Caco-2 (cell line): ENCODE measurements at places on chromosomes 12 and 14. TPM values are rescaled to one million over a fixed set of nuclear protein-coding genes. Genes with fewer than 3 reads are reported as not detected.

OR6J1 gene
- 0.16 and 0.18 TPM in 2 replicates for total RNA-seq

DNA sequence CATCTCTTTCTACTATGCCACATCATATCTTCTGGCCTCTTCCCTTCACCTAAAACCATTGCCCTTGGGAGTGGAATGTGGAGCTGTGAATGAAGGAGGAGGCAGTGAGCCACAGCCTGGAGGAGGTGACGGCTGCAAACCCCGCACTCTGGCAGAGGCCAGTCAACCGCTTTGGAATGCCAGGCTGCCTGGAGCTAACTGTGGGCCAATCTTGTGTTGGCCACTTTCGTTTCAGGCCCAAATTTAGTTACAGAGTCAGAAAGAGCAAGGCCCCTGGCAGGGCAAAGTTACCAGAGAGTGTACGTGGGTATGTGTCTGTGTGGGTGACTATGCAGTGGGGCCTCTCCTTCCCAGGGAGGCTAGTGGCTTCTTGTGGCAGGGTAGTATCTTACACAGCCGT lies 40.1 kb downstream of the CACNA1C start:
- H3K4me3 ChIP-seq: no peak overlapping the region
- no peaks in the 10 kb centered on the region for H3K27me3 ChIP-seq
- H3K4me1 ChIP-seq: no peaks in the 10 kb centered on the region

LALBA gene
- total RNA-seq: not detected in 2 replicates

GRCh38 chr12:59650588-59651228 lies 54.9 kb downstream of the SLC16A7 start:
- no peaks in the 10 kb centered on the region for H3K36me3 ChIP-seq
- H3K4me3 ChIP-seq: no peak overlapping the region
- DNase-seq: no peak
- H3K27me3 ChIP-seq: no peaks in the 10 kb centered on the region

- no peaks in the 10 kb centered on the region for H3K36me3 ChIP-seq
- H3K27ac ChIP-seq: no peak overlapping the region
- H3K27me3 ChIP-seq: no peaks in the 10 kb centered on the region
- DNase-seq: no peak
- no peak overlapping the region for H3K4me3 ChIP-seq
Observed at GRCh38 chr12:118013283-118013682, 3.2 kb upstream of the RFC5 start.

- H3K4me3 ChIP-seq: no peak overlapping the region
- peak overlapping the region; percentile 46 for H3K27ac ChIP-seq
- no peaks in the 10 kb centered on the region for H3K27me3 ChIP-seq
- H3K4me1 ChIP-seq: peaks cover 22% of the 10 kb centered on the region
Observed at GRCh38 chr12:110234755-110235154, 46.3 kb upstream of the ATP2A2 start.

RIMKLB gene
- 3.3 and 3.6 TPM in 2 replicates for total RNA-seq

DNA sequence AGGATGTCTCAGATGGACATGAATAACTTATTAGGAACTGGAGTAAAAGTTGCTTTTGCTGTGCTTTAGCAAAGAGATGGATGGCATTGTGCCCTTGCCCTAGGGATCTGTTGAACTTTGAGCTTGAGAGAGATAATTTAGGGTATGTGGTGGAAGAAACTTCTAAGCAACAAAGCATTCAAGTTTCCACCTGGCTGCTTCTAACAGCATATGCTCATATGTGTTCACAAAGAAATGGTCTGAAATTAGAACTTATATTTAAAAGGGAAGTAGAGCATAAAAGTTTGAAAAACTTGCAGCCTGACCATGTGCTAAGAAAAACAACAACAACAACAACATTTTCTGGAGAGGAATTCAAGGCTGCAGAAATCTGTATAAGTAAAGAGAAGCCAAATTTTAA lies 7.9 kb upstream of the CPSF6 start:
- no peak for DNase-seq
- H3K4me1 ChIP-seq: no peaks in the 10 kb centered on the region
- H3K4me3 ChIP-seq: no peak overlapping the region

SLC6A13 gene
- 1.0 and 1.3 TPM in 2 replicates for total RNA-seq

VRTN gene
- 1.7 and 1.8 TPM in 2 replicates for total RNA-seq

- no peaks in the 10 kb centered on the region for H3K4me1 ChIP-seq
- H3K36me3 ChIP-seq: no peaks in the 10 kb centered on the region
- H3K27ac ChIP-seq: no peak overlapping the region
- H3K4me3 ChIP-seq: no peak overlapping the region
- no peaks in the 10 kb centered on the region for H3K27me3 ChIP-seq
Observed at GRCh38 chr12:120922279-120922678, 18.1 kb upstream of the SPPL3 start.

DNA sequence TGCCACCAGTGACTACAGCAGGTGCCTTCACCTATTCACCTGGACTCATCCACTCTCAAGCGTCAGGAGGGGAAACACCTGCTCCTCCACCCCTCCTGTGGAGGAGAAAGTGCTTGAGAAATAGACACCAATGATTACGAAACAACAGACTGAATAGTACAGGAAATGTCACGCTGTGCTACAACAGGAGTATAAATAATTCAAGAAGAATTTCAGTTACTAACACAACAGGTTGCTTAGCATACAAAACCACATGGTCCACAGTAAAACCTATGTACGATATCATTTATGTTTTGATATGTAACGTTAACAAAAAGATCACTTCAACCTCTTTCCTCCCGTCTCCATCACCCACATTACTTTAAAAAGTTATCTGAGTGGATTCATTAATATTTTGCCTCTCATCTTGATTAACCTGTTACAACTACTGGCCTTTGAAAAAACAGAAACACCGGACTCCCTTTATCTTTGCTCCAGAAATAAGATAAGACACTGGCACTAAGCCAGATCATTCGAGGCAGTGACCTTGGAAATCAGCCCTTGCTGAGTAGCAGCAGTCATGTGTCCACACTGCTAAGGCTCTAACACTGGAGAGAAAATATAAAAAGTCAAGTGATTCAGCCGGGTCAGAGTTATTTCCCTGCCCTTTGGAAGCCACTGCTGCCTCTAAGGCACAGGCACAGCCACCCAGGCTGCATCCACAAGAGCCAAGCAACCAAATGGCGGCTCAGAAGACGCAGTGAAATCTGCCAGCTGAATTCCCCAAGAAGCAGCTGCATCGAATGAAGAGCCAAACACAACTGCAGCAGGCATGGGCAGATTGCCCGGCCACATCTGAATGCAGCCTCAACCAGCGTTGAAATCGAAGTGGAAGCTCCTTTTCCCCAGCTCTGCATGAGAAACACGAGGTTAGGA lies 40.9 kb downstream of the NT5DC3 start:
- no peak overlapping the region for H3K4me3 ChIP-seq
- H3K27ac ChIP-seq: no peak overlapping the region
- DNase-seq: no peak
- peaks cover 15% of the 10 kb centered on the region for H3K4me1 ChIP-seq

DNA sequence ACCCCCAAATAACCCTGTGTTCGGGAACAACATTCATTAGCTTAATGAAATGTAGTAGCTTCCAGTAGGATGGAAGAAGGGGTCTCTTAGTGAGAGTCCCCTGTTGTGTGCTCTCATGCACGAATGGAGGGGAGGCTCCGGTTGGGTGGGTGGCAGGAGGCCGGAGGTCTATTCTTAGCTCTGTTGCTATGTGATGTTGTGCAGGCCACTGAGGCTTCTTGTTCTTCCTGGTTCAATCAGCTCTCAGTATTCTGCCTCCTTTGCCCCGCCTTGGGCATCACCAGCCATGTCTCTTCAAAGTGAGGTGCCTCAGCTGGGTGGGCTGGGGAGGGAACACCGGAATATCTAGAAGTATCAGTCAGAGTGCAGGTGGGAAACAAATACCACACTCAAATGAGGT lies 50.8 kb downstream of the KCNA1 start:
- H3K4me1 ChIP-seq: peaks cover 13% of the 10 kb centered on the region
- H3K4me3 ChIP-seq: no peak overlapping the region
- no peak for DNase-seq
- H3K27me3 ChIP-seq: peaks cover 5% of the 10 kb centered on the region; the same call in 1 of the 2 replicates
- H3K36me3 ChIP-seq: no peaks in the 10 kb centered on the region
- H3K27ac ChIP-seq: no peak overlapping the region

- H3K27me3 ChIP-seq: no peaks in the 10 kb centered on the region
- H3K27ac ChIP-seq: no peak overlapping the region
- H3K4me3 ChIP-seq: no peak overlapping the region
- no peak for DNase-seq
- no peaks in the 10 kb centered on the region; the same call in 1 of the 2 replicates for H3K4me1 ChIP-seq
Observed at GRCh38 chr14:37369425-37369824, 171.7 kb downstream of the MIPOL1 start.

DNA sequence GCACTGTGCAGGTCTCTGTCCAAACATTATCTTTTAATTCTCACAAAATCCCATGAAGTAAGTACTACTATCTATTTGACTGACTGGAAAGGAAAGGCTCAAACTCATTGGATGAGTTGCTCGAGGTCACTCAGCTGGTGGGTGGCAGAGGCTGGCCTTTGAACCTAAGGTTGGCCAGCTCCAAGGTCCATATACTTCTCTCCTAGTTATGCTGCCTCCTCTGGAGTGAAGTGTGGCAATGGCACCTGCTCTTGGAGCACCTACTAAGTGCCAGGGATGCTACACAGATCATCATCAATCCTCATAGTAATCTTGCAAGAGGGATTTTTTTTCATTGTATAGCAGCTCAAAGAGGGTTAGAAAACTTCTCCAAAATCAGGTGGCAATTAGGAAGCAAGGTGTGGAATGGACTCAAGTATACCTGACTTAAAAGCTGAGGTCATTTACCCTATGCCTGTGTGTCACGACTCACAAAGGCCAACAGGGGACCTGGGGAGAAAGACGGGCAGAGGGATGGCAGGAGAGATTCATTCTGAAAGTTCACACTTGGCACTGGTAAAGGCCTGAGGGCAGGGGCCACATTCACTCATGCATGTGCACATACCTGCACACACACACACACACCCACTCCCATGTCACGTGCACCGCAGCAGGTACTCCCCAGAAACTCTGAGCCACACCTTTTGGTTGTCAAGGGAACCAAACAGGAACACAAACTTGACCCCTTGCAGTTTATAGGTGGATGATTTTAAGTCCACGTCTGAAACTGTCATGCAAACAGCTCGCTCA lies 146.4 kb downstream of the FOXN3 start:
- no peaks in the 10 kb centered on the region for H3K4me1 ChIP-seq
- no peaks in the 10 kb centered on the region for H3K36me3 ChIP-seq
- no peak for DNase-seq
- no peaks in the 10 kb centered on the region for H3K27me3 ChIP-seq
- H3K4me3 ChIP-seq: no peak overlapping the region
- H3K27ac ChIP-seq: no peak overlapping the region

DNA sequence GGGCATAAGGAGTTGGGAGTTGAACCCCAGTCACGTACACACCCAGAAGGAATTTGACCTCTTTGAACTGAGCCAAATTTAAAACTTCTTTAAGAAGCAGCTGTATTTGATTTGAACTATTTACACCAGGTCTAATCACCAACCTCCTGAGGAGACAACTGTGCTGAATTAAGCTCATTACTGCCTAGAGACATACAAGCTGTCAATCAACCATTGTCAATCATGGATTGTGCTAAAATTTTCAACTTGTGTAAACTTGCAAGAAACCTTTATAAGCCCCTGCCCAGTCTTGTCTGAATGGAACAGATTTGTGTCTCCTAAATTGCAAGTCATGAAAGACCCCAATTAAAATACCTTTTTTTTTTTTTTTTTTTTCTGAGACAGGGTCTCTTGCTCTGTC lies 44.3 kb upstream of the RESF1 start:
- no peaks in the 10 kb centered on the region for H3K4me1 ChIP-seq
- H3K27ac ChIP-seq: no peak overlapping the region
- H3K36me3 ChIP-seq: no peaks in the 10 kb centered on the region
- H3K4me3 ChIP-seq: no peak overlapping the region
- no peak for DNase-seq

DNA sequence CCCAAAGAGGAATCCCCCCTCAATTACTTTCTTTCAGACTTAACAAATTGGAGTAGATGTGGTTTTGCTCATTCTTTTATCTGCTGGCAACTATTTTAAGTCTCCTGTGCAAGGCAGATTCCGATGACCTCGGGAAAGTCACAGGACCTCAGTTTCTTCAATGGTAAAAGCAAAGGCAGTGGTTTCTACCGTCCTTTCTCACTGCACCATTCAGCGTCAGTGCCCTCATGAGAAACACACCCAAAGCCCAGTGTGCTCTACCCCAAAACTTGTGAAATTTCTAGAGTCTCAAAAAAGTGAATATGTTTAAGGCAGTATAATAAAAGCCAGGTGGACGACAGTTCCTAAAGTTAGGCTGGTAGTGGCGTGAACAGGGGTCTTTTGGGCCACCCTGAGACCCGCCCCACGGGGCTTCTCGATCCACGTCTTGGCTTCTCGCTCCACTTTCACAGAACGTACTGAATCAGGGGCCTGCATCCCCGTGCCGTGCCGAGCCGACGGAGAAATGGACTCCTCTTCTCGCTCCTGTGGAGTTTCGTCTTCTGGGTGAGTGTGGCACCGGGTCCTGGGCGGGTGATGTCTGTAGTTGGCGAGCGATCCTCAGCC lies 1.3 kb upstream of the ARHGAP5 start:
- H3K27ac ChIP-seq: peak overlapping the region; percentile 77
- H3K4me3 ChIP-seq: peak overlapping the region; percentile 72
- DNase-seq: no peak
- H3K4me1 ChIP-seq: peaks cover 29% of the 10 kb centered on the region
- H3K36me3 ChIP-seq: no peaks in the 10 kb centered on the region

IAPP gene
- total RNA-seq: not detected in 2 replicates

DNA sequence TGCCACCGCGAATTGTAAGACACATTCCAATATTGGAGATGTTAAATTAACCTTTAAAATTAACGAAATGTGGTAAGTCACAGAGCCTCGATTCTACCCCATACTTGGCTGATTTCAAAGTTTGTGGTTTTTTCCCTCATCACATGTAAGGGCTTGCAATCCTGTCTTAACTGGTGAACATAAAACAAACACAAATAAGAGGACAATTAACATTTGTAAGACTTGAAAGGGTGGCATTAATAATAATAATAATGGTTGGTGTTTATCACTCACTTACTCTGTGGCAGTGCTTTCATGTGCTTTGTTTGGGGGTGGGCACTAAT lies 26.6 kb downstream of the PPFIBP1 start:
- H3K27me3 ChIP-seq: no peaks in the 10 kb centered on the region
- H3K27ac ChIP-seq: peak overlapping the region; percentile 72
- H3K4me3 ChIP-seq: no peak overlapping the region
- no peaks in the 10 kb centered on the region for H3K36me3 ChIP-seq

- no peak overlapping the region for H3K4me3 ChIP-seq
- H3K4me1 ChIP-seq: peaks cover 18% of the 10 kb centered on the region
- no peak for DNase-seq
Observed at GRCh38 chr12:47811581-47812484, 7.9 kb downstream of the HDAC7 start.

DNA sequence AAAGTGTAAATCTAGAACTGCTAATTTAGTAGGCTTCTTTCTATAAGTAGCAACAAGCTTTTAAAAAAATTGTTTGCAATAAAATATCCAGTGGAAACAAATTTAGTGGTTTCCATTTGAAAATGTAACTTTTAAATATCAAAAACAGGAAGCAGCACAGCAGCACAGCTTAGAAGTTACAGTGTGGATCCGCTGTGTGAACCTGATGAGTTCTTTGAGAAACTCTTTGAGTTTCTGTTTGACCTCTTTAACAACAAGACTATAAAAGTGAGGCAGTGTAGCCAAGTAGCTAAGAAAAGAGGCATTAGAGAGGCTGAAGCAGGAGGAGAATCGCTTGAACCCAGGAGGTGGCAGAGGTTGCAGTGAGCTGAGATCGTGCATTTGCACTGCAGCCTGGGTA lies 178.3 kb downstream of the NAV3 start:
- DNase-seq: no peak
- H3K27me3 ChIP-seq: no peaks in the 10 kb centered on the region
- H3K27ac ChIP-seq: no peak overlapping the region
- H3K4me3 ChIP-seq: no peak overlapping the region
- H3K4me1 ChIP-seq: no peaks in the 10 kb centered on the region
